ENCODE measurements at places on chromosomes 3 and 15.

DNA sequence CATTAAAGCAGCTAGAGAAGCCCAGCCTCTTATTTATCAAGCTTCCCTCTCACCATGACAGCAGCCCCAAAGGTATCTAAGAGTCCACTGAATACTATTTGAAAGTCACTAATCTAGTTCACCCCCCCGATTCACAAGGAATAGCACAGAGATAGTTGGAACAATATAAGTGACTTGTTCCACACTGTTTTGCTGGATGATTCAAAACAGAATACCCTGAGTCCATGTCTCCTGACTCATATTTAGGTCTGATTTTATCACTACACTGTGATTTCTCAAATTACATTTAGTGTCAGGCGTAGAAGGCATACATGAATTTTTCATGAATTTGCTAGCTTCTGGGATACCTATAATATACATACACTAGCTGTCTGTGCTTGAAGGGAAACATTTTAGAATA is 18.7 kb upstream of the EOGT start:
- no peak for DNase-seq

GRCh38 chr3:46316206-46316605 is 37.7 kb upstream of the CCR2 start:
- no peak for DNase-seq

GRCh38 chr3:58164199-58164879 is 46.4 kb downstream of the DNASE1L3 start:
- DNase-seq = no peak

DNA sequence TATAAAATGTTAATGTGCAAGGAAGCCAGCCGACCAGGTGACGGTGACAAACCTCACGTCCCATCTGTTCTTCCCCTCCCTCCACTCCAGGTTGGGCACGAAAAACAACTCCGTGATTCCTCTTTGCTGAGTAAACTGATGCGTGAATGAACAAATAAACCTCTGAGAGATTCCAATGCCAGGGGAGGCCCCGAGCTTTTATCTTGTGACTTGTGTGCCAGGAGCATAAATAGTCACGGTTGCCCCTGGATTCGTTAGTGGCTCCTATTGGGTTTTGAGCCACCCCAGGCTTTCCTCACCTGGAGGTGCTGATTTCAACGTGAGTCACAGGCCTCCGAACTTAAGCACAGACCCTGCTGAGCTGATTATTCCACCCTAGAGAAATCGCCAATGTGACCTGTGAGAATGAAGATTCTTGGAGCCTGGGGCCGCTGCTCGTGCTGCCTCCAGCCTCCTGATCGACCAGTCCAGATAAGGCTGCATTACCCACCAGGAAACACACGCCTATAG is 119.2 kb downstream of the SHQ1 start:
- DNase-seq = no peak

DNA sequence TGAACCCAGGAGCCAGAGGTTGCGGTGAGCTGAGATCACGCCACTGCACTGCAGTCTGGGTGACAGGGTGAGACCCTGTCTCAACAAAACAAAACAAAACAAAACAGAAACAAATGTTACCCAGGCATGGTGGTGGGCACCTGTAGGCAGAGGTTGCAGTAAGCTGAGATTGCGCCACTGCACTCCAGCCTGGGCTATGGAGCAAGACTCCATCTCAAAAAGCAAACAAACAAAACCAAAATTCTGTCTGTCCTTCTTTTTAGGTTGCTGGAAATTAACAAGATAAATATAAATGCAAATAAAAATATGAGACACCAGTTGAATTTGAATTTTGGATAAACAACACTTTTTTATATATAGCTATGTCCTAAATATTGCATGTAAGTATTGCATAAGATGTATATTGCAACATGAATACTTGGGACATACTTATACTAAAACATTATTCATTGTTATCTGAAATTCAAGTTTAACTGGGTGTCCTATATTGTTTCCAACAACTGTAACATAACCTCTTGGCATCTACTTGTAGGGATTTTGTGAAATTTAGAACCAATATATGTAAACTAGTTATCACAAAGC is 4.7 kb upstream of the CEP97 start:
- DNase-seq = no peak

- no peak for DNase-seq
These were observed 269.4 kb downstream of the UACA start for GRCh38 chr15:70493787-70494516.

DNA sequence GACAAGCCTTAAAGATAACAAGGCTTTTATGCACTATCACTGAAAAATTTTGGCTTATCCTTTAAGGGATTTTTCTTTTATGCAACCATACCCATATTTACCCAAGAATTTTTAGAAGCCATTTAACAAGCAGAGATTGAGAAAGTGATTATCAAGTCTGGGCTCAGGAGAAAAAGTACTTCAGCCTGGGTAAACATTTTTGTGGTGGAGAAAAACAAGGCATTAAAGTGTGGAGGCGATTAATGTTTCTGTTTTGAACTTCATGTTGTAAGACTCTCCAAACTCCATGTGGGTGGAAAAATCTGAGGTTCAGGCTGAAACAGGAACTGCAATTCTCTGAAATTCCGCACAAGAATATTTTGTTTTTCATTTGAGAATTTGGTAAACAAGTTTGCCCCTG is 260.4 kb upstream of the KCNMB2 start:
- no peak for DNase-seq

DNA sequence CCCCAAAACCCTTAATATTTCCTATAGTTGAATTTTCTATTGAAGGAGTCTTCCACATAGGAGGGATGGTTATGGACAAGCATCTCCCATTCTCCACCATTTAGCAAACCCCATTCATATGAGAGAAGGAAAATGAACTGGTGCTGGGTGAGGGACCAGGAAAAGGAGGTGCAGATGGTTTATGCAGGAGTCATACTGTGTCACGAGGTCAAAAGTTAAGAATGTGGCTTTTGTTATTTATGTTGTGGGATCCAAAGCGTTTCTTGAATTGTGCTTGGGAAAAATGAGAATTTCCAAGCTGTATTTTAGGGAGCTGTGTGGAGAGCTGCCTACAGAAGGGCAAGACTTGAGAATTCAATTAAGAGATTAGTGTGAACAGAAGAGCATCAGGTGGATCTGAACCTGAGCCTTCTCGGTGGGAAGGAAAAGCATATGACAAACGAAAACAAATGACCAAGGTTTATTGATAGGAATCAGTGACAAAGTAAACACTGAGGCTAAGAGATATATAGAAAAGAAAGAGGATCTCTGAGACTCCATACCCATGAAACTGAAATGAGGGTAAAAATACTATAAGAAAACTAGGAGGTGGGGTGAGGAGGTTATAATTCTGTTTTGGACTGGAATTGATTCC is 473.3 kb upstream of the NR2F2 start:
- no peak for DNase-seq

- no peak for DNase-seq
These were observed 298.1 kb upstream of the THBS1 start for GRCh38 chr15:39282663-39283208.

DNA sequence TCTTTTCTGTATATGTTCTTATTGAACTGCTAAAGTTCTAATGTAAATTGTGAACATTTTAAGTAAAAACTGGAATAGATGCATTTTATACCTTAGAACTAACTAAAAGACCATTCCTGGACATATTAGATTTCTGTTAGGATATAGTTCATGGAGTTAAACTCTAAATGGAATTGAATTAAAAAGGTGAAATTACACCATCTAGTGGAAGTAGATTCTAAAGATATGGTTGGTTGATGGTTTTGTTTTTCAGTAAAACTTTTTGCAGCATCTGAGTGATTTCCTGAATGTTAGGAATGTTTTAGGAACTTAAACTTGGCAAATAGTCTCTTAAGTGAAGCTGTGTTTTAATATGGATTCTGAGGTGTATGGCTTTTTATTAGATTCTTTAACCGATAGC is 96.8 kb downstream of the SLMAP start:
- no peak for DNase-seq

- DNase-seq = no peak
These were observed 220.4 kb downstream of the ADAMTS9 start for GRCh38 chr3:64467255-64467944.

DNA sequence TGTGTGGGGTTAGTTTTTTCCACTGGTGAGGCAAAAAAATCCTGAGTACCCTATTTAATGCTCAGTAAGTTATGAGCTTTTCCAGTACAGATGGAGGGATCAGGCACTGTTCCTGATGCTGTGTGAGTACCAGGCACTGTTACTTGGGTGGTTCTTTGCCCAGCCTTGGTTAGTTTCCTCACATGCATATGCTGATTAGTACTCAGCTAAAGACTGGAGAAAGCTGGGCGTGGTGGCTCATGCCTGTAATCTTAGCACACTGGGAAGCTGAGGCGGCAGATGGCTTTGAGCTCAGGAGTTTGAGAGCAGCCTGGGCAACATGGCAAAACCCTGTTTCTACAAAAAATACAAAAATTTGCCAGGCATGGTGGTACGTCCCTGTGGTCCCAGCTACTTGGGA is 210.3 kb upstream of the SGO1 start:
- peak; percentile 8 for DNase-seq

DNA sequence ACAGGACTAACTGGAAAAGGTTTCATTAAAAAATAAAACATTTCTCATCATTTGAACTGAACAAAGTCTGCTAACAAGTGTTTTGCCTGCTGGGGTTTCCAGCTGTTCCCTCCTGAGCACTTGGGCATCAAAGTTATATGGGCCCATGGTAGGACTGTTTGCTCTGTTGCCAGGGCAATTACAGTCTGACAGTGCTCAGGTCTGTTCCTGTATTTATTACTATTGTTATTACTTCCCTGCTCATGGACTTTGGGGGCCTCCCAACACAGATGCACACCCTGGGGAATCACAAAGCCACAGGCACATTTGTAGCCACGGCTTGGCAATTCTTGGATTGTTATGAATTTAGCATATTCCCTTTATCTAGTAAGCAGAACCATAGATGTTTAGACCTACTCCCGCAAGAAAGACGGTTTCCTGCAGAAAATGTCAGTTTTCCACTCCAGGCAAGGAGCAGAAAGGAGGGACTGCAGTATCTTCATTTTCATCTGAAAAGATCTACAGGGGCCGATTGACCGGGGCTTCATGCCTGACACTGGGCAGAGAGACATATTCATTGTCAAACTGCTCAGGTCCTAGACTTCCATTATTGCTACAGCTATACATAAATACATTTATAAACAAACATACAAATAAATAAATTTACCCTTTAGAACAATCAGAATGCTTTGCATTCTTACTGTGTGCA is 580.2 kb downstream of the AGBL1 start:
- DNase-seq = no peak

- DNase-seq = no peak
These were observed 244.7 kb upstream of the ZPLD1 start for GRCh38 chr3:102189956-102190723.

- no peak for DNase-seq
These were observed 46.8 kb downstream of the WDR76 start for GRCh38 chr15:43873651-43874050.

DNA sequence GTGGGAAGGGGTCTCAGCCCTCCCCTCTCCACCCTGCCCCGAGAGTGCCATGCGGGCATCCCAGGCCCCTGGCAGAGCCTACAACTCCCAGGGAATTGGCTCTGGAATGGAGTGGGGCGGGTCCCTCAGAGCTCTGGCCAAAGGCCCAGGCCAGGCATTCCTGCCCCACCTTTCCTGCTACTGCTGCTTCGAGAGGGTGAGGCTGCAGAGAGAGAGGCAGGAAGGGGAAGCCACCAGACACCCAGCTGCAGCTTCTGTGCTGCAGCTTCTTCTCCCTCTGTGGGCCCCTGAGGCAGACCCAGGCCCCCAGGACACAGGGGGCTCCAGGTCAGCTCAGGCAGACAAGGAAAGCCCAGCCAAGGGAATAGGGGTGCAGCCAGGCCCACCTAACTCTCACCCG is 2.7 kb downstream of the ALS2CL start:
- DNase-seq = no peak

DNA sequence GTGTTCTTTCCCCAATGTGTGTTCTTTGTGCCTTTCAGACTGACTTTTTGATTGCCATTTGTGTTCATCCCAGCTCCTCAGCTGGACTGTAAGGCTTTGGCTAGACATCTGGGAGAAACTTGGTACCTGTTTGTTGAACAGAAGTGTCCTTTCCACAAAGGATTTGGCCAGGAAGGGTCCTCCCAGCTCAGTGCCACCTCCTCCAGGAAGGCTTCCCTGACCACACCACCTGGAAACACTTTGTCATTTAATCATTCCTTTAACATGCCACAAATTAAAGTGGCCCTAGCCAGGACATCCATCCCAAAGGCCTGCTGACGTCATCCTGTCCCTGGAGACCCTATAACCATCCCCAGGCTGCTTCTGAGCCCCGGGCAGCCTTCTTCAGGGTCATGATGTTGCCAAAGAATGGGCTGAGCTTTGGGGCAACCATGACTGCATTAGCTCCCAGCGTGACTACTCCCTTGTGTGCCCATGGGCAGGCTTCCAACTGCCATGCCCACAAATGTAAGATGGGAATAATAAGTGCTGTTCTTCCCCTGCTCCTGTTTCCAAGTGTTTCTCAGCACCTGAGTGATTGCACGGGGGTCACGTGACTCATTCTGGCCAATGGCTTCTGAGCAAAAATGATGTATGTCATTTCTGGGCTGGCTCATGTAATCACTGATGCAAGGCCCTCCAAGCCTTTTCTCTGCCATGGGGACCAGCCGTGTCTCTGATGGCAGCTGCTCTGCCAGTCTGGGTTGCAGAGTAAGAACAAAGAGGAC is 112.5 kb upstream of the SMAD3 start:
- DNase-seq = no peak

GRCh38 chr15:88986949-88987590 is 73.9 kb upstream of the MFGE8 start:
- no peak for DNase-seq

DNA sequence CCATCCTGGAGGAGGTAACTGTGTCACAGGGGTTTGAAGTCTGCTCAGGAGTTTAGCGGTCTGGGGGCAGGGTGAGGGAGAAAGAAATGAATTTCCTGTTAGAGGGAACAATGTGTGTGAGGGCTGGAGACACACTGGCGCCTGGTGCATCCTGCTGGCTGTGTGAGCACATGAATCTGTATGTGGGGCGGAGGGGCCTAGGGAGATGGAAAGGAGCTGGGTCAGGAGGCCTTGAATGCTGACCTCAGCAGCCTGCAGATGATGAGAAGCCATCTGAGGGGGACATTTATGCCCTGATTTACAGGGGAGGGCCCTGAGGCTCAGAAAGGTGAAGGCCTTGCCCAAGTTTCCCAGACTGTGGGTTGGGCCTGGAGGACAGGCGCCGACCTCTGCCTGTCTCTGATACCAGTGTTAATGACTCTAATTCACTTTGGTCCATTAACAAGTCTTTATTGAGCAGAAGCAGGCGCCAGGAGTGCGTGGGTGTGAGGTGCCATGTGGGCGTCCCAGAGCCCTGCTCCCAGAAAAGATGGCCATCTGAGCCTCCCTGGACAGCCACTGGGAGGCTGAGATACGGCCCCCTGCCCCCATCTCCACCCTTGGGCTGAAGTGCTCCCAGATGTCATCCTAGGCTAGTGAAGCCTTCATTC is 34.8 kb downstream of the LINGO1 start:
- no peak for DNase-seq

- no peak for DNase-seq
These were observed 184.0 kb downstream of the IGSF11 start for GRCh38 chr3:118850687-118851086.

DNA sequence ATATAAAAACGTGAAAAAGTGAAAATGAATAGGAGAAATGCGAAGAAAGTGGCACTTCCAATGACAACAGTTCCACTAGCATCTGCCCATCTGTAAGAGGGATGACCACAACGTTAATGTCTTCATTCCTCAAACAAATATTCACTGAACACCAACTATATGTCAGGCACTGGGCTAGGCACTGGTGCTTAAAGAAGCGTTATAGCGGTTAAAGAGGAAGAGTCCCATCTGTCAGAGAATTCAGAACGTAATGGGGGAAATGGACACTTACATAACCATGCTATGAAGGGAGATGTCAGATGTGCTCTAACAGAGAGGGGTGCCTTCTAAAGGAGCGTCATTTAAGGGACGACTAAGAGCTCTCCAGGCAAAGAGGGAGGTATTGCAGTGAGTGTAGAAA is 8.2 kb downstream of the RUBCN start:
- DNase-seq = no peak
